ENCODE measurements at places on chromosomes 2 and 18.

DNA sequence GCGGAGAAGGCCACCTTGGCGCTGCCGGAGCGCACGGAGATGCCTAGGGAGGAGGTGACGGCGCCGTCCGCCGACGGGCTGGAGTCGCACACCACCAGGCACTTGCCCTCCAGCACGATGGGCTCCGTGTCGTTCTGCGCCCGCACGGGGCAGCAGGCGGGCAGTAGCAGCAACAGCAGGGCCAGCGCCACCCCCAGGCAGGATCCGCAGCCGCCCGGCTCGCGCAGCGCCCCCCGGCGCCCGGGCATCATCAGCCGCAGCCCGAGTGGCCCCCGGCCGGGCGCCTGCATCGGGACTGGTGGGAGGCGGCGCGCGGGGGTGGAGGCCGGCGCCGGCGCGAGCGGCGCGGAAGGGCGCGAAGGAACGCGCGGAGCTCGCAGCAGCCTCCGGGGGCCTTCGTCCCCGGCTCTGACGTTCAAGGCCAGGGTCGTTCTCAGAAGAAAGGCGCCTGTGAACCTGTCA is 2.2 kb downstream of the CBLN2 start:
- no peak for DNase-seq

DNA sequence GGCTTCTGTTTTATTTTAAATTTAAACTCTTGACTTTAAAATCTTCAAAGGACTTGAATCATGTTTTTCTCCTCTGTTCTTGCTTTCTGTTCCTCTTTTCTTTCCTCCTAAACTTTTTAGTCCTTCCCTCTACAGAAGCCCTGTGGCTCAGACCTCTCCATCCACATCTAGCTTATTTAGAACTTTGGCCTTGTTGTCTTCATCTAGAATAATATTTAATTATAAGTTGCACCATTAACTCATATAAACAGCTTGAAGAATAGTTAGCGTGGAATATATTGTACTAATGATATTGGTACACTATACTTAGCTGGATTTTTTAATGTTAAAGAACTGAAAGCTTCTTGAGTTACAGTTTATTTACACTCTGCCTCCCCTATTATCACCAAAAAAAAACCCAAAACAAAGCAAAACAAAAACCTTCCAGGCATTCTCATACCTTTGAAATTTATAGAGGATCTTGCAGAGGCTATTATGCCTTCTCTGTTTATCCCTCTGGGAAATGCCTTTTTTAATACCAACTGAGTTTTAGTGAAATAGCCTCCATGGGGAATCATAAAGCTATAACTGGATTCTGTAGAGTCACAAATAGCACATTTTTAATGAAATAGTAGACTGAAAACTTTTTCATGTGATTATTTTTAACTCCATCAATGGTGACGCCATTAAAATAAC is 9.2 kb upstream of the CCDC141 start:
- no peak for DNase-seq

DNA sequence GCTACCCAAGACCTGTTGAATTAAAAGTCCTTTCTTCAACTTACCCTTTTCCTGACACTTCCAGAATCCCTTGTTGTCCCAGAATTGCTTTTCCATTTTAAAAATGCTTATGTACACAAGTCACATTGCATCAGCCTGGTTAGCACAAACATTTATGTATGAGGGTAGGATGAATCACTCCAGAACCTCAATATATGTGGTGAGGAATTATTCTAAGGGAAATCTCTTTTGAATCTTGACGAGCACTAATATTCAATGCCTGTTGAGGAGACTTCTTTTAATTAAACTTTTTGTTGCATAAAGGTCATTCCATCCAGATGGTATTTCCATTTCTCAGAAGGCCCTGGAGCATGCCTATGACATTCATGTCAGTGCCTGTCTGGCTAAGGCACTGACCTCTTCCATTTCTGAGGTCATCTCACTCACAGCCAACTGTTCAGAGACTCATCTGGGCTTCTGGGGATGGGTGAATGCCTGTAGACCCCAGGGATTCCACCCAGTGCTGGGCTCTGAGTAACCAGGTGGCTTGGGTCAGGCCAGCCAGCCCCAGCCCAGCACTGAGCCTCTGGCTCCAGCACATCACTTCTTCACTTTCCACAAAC is 28.2 kb downstream of the ACMSD start:
- no peak for DNase-seq

DNA sequence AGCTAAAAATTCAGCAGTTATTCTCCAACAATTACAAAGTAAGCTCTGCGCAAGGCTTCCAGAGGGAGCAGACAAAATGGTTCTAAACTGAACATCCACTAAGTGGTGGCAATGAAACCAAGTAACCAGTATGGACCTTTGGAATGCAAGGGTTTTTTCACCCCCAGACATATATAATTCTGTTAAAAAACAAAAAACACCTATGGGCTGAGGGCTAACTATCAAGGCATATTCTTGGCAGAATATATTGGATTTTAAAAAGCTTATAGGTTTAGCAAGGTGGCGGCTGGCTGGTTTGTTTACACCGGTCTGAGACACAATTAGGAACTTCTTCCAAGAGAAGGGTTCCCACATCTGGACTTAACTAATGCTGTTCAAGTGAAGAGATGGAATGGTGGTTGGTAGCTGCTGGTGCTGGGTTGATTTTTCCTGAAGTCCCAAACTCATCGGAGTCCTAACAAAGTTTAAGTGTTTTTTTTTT is 2.8 kb downstream of the ZFP36L2 start:
- DNase-seq: no peak

GRCh38 chr18:59885579-59886163 is 14.1 kb upstream of the PMAIP1 start:
- DNase-seq: peak; percentile 78

DNA sequence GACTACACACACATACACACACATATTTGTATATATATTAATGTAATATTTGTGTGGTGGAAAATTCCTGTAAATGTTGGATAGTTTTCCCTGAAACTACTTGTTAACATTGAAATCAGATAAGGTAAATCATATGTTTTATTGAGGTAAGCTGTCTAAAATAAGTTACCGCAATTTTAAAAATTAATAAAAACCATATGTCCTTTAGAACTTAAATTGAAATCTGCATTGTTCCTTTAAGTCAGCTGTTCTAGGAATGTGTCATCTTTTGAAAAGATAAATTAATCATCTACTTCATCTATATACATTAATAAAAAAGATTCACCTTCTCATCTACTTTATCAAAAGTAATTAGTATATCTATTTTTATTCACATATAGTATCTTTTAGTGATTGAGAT is 102.0 kb downstream of the CSRNP3 start:
- no peak for DNase-seq

- peak; percentile 28 for DNase-seq
These were observed 24.1 kb downstream of the SLC25A52 start for GRCh38 chr18:31736630-31737029.

GRCh38 chr2:209476367-209477208 is 52.7 kb downstream of the MAP2 start:
- no peak for DNase-seq

DNA sequence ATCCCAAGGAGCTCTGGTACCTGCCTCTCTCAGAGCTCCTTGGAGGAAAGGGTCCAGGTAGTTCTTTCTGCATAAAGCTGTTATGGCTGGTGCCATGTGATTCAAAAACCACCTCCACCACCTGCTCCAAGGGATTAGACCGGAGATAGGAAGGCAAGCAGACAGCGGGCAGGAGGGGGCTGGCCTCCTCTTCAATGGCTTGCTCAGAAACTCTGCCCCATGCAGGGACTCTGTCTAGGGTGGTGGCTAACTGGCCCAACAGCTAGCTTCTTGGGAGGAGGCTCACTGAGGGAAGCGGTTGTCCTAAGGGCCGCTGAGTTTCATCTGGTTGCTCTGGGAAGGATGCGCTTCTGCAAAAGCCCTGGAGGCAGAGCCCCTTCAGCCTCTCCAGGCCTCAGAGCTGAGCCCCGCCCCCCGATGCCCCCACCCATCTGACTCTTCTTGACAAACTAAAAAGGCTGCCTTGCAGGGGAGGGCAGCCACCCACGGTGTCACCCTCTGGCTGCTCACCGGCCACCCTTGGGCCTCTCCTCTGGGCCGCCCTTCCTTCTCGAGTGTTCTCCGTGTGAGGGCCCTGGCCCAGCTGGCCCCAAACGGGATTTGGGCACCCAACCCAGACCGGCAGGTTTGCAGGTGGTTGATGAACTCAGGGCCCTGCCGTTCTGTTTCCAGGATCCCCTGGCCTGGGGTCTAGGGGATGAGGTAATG is 90.2 kb downstream of the MCFD2 start:
- no peak for DNase-seq

DNA sequence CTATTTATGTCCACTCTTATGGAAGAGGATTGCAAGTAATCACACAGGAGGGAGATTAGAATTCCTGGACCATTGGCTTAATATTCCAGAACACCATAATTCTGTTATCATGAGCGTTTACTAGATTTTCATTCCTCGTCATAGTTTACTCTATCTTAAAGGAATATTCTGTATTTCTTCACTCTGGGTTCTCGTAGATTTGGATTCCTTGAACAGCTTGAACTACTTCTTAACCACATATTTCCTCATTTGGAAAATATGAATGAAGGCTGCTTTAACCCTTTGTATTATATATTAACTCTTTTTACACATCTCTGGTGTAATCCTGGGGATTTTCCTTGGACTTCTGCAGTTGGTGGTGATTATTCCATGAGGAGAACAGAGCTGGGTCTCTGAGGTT is 46.3 kb upstream of the CCBE1 start:
- no peak for DNase-seq

DNA sequence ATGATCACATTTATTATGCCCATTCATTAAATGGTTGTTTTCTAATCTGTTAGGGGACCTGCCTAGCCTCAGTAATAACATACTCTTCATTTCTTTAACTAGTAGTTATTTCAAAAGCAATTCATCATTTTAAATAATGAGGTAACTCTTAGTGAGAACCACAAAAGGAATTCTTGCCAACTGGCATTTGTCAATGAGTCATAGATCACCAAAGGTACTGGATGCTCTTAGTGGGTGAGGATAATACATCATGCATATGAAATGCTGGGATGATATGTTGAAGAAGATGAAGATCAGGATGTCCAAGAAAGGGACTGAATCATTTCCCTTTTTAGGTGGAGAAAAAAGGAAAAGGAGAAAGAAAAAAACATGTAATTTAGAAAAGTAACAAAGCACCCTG is 826.2 kb upstream of the DDX18 start:
- no peak for DNase-seq

DNA sequence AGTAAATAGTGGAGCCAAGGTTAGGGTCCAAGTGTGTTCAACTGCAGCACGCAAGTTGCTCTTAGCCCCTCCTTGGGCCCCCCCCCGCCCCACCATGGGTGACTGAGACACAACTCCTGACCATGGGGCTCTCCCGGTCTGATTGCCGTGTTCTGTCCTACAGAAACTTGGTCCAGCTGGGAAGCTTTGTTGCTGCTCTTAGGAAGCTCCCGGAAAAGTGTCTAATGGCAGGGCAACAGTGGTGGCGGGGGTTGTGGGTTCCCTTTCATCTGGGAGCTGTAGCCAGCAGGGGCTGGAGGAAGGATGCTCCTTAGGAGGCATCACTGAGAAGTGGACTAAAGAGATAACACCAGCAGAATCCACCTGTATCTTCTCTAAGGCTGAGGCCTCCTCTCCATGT is 111.1 kb downstream of the CYP26B1 start:
- no peak for DNase-seq

DNA sequence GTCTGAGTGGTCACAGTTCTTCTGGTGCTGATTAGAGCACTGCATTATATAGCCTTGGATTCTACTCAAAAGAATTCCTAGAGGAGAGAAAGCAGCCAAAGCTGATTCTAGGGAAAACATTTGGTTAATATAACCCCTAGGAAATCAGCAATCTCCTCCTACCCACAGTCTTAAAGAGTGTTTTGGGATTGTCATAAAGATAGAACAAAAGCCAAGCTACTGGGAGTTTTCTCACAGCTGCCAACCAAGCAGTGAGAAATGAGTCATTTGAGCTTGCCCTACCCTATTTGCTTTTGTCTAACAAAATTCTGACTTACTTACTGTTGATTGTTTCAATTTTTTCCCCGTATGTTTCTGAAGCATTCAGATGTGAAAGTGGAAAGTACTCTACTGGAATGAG is 469.3 kb downstream of the PLCL1 start:
- no peak for DNase-seq

DNA sequence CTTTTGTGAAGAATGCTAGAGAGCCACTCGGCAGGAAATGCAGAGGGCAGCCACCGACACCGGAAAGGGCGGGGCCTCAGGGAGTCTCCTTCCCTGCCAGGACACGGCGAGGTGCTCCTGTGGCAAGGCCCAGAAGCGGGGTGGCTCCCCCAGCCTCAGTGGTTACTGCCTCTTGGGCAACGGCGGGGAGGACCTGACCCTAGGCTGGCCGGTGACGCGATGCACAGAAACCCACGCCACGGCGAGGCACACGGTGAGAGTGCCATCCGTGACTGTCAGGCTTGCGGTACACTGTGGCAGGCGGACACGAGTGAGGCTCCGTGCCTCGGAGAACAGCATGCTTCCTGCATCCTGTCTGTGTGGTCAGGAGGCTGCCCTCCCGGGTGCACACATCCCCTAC is 47.8 kb downstream of the ZAP70 start:
- DNase-seq: no peak

GRCh38 chr2:30127016-30127893 is 19.6 kb upstream of the YPEL5 start:
- no peak for DNase-seq

DNA sequence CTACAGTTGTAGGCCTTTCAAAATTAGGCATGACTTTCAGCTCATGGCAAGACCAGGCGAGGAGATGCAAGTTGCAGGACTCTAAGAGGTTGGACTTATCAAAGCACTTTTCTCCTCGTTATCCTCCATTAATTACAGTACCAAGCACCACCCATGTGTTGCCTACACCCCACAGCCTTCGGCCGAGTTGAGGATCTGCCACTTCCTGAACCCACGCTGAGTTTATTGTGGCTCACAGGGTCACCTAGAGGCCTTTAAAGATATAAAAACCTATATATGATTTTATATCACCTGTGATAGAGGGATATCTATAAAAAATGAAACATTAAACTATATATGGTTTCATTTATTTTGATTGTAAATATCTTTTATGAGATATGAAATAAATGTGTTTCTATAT is 2.6 kb downstream of the UGT1A10 start:
- DNase-seq: no peak

DNA sequence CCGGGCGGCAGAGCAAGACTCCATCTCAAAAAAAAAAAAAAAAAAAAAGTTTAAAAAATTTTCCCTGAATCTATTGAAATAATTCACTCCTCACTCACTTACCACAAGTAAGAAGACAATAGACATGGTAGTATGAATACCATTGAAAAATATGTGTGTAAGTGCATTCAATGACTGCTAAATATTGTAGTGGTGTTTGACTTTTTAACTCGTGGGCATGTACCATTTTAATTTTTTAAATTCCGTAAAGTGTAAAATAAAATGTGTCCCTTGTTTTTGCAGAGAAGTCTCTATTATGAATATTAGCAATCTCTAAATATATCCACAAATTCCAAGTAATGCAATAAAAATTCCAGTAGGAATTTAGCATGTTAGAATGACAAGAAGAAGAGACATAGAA is 134.1 kb downstream of the COPS8 start:
- no peak for DNase-seq

GRCh38 chr2:134231301-134231964 is 22.4 kb upstream of the MGAT5 start:
- no peak for DNase-seq
